NCI-H226 (cell line): ENCODE measurements at places on chromosomes 3 and 15.

DNA sequence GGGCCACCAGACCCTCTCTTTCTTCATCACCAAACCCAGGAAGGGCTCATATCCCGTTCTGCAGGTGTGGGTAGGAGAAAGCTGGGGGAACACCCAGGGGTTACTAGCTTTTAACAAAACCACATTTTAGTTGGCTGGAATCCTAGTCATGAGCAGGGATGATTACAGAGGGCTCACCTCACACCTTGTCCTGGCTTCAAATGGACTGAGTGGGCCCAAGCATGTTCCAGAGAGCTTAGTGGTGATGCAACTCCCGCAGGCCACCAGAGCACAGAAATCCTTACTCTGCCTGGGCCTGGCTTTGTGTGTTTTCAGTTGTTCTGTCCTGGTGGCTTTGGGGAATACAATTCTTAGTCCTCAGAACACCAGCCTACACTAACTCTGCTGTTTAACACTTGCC, 56.8 kb upstream of the RYK start:
- no peak for DNase-seq

- no peak for DNase-seq
Measured at GRCh38 chr3:21449738-21450137, 301.3 kb downstream of the ZNF385D start.

DNA sequence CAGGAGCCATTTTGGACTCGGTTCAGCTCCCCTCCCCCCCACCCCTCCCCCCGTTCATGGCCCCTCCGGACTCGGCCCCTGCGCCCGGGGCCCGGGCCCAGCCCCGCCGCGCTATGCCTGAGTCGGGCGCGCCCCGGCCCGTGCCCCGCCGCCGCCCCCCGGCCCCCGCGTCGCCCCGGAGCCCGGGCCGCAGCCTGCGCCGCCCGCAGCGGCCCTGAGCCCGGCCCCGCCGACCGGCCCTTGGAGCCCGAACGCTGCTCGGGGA, 155 bp downstream of the ACVR2B start:
- DNase-seq: no peak

DNA sequence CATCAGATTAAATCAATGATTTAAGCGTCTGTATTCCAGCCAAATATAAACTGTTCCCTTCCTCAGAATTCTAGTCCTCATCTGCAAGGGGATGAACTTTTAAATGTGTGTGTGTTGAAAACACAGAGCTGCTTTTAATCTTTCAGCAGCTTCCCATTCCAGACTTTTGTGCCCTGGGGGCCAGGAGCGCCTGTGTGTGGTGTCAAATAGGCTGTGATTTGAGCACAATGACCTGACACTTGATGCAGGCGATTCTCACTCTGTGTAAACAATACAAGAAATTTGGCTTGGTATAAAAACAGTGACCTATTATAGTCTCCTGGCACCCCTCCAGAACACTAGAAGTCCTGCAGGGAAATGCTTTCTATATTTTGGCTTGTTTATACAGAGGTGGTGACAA, 274.6 kb upstream of the ROPN1 start:
- DNase-seq: no peak

- DNase-seq: no peak
Measured at GRCh38 chr3:197168606-197169005, 129.8 kb downstream of the DLG1 start.

GRCh38 chr3:132261506-132261905, 55.7 kb upstream of the ACP3 start:
- DNase-seq: no peak

DNA sequence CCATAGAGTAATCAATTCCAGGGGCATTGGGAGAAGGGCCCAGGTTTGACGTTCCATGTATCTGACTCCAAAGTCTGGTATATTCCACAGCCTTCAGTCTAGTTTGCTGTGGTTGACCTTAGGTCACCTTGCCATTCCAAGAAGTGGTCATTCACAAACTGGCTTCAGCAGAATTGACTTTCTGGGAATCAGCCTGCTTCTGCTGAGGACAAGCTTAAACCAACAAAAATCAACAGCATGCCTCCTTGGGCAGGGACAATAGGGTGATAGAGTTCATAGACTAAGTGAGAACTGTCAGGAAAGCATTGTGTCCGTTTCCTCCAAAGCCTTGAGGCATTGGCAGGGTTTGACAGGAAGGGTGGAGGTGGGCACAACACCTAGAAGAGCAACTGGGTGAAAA, 24.1 kb upstream of the NDUFB4 start:
- DNase-seq: no peak

DNA sequence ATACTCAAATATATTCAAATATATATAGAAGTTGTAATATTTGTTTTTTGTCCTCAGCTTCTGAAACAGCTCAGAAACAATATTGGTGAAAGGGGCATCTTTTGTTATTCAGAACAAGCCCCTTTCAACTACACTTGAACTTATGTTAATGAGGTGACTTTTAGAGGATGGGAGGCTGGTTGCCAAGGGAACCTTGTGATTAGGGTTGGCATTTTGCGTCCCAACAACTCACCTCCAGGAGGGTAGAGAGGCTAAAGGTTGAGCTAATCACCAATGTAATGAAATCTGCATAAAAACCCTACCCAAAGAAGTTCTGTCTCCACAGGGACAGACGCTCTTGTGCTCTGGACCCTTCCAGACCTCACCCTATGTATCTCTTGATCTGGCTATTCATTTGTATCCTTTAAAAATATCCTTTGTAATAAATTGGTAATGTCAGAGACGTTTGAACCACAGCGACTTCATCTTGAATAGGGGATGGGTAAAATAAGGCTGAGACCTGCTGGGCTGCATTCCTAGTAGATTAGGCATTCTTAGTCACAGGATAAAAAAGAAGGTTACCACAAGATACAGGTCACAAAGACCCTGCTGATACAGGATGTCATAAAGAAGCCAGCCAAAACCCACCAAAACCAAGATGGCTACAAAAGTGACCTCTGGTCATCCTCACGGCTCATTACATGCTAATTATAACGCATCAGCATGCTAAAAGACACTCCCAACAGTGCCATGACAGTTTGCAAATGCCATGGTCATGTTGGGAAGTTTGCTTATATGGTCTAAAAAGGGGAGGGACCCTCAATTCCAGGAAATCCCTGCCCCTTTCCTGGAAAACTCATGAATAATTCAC, 111.1 kb downstream of the FMN1 start:
- no peak for DNase-seq

- DNase-seq: no peak
Measured at GRCh38 chr15:69200832-69201745, 40.7 kb downstream of the GLCE start.

DNA sequence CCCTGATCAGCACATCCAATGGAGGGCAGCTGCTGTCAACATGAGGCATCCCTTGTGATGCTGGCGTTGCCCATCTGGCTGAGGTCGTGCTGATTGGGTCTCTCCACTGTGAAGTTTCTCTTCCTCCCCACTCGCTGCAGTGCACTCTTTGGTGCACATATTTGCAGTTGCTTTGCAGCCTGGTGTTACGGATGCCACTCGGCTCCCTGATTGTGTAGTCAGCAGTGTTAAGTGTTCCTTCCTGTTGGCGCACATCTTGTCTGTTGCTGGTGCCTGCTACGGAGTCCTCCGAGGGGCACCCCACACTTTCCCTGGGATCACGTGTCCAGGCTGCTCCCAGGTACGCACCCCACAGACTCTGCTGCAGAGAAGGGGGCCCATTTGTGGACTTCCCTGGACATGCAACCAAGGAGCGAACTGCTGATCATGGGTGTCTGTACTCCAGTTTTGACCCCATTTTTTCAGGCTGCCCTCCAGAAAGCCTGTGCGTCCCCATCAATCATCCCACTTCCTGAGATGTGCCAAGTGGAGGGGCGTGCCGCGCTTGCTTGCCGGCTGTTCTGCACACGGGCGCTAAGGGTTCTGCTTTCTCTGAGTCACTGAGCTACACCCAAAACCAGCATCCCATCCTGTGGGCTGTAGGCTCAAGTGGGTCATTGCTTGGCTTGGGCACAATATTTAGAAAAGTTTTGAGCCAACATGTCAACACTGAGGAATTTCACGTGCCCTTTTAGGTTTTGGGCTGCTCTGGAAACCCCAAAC, 98.6 kb downstream of the FBLN2 start:
- DNase-seq: peak; percentile 77

- peak; percentile 100 for DNase-seq
Measured at GRCh38 chr15:70492240-70493177, 270.8 kb downstream of the UACA start.

GRCh38 chr3:167030082-167030725, 349.9 kb downstream of the ZBBX start:
- DNase-seq: no peak

DNA sequence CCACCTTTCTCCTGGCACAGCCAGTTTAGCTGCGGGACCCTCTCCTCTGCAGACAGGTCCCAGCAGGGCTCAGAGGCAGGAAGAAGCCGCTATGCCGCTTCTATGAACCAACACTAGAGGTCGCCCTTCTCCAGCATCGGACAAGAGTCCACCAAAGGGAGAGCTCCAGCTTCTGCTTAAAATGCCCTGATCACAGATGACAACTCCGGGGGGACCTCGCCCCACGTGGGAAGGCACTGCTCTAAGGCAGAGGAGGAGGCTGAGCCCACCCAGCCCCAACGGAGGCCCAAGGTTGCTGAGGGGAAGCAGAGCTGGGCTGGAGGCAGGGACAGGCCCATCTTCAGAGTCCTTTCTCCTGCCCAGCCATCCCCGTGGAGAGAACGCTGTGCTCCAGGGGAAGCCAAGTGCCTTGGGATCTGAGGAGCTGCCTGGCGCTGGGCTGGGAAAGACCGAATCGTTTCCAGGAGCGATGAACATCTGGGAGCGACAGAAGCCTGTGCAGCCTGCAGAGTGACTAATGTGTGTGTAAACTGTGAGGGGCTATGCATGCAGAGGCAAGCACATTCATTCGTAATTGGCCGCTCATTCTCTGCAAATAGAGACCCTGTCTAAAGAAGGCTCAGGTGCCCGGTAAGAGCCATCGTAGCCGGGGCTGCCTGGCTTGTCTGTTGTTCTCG, 43.5 kb upstream of the BDH1 start:
- peak; percentile 36 for DNase-seq

DNA sequence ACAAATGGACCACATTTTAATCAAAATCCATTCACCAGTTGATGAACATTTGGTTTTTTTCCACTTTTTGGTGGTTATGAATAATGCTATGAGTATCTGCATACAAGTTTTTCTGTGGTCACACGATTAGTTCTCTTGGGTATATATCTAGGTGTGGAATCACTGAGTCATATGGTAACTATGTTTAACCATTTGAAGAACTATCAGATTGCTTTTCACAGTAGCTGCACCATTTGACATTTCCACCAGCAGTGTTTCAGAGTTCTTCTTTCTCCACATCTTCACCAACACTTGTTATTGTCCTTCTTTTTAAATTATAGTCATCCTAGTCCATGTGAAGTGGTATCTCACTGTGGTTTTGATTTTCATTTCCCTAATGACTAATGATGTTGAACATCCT, 33.3 kb upstream of the ATG7 start:
- peak; percentile 92 for DNase-seq

GRCh38 chr15:56608140-56608778, 125.0 kb downstream of the ZNF280D start:
- no peak for DNase-seq

DNA sequence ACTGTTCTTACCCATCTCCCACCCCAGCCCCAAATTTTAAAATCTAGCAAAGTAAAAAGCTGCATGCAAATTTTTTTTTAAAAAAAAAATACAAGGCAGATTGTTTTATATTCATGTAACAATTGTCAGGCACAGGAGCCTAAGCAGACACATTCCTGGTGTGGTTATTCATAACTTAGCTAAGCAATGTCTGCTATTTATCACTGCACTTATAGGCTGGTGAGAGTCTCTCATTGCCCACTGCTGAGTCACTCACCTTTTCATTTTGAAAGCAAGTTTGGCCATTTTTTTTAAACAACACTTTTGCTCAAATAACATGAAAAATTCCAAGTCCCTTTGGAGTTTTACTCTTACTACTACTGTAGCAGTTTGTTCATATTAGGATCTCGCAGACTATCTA, 413.9 kb downstream of the RBMS3 start:
- peak; percentile 94 for DNase-seq

DNA sequence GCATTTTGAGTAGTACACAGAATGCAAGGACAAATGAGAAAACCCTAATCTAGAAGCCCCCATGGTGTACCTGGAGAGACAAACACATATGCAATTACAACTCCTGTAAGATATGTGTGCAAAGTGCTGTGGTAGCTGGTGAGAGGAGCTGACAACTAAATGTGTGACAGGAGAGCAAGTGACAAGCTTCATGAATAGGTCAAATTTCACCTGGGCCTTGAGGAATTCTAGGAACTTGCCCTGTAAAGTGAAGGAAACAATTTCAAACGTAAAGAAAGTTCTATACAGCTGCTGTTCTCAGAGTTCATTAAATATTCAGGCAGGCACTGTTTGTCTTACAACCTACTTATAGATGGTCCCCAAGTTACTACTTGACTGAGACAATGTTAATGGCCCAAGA, 437.0 kb downstream of the TUSC7 start:
- DNase-seq: no peak

DNA sequence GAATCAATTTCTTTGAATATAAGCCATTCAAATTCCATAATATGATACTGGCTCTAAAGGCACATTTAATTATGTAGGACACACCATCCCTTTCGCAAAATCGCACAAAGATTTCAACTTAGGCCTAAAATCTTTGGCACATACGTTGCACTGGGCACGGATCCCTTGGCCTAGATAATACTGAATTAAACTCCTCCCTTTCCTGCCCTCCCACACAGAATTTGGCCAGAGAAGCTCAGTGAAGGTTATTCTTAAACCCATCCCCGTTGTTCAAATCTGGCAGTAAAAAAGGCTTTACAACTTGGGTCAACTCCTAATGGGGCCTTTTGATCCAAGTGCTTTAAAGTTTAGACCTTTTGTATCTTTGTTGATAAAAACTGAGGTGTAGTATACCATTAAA, 247.2 kb downstream of the PTPRG start:
- no peak for DNase-seq

DNA sequence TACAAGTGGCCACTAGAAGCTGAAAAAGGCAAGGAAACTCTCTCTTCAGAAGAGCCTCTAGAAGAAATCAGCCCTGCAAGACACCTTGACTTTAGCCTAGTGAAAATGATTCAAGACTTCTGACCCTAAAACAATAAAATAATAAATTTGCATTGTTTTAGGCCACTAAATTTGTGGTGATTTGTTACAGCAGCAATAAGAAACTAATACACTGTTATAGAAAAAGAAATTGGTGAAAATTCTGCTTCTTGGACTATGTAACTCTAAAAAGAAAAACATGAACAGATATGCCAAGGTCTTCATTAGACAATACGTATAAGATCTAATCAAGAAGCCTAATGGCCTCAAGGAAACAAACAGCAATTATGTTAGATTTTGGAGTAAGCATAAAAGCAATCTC, 36.1 kb downstream of the EXD1 start:
- no peak for DNase-seq

DNA sequence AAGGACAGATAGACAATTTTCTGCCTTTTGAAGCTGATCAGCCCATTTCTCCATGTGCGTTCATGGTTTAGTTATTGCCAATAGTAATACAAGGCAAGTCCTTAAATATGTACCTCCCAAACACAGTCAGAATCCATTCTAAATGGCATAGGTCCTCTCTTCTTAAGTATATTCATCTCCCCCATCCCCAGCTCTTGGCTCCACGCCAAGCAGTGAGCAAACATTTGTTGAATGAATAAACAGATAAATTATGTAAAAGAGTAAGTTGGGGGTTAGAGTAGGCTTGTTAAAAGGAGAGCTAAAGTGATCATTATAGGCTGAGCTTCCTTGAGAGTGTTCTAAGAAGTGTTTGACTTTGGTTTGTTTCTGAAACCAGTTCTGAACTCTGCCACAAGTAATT, 241.3 kb downstream of the ITPR1 start:
- DNase-seq: no peak

- no peak for DNase-seq
Measured at GRCh38 chr3:126131881-126132750, 48.2 kb upstream of the SLC41A3 start.

GRCh38 chr15:57591237-57591821, 375 bp upstream of the MYZAP start:
- DNase-seq: no peak
